ENCODE measurements at places on chromosomes 11 and 22.

DNA sequence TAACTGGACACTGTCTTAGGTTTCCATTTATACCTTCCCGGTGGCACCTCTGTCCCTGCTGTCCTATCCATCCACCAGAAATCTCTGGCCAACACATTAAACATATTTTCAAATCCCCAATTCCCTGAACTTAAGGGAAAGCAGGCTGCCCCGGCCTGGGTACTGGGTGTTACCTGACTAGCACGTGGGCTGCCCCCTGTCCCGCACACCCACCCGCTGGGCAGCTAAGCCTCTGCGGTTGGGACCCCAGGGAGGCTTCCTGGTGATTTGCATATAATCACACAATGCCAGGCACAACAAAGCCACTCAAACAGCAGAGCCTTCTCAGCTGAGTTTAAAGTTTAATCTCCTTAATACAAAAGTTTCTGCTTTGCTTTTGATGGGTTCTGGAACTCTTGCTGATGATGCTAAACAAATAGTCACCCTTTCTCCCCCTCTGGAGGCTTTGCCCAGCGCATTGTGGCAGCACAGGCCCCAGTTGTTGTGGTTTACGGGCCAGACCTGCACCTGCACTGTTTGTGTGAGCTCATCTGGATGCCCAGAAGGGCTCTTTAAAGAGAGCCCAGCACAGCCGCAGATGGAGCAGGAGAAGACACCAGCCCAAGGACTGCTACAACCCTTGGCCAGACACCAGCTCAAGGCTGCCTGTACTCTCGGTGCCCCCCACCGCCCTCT is 59.9 kb upstream of the POU2AF1 start:
- DNase-seq = no peak

- DNase-seq = no peak
Observed at GRCh38 chr22:48474881-48475280, 1352.8 kb downstream of the BRD1 start.

DNA sequence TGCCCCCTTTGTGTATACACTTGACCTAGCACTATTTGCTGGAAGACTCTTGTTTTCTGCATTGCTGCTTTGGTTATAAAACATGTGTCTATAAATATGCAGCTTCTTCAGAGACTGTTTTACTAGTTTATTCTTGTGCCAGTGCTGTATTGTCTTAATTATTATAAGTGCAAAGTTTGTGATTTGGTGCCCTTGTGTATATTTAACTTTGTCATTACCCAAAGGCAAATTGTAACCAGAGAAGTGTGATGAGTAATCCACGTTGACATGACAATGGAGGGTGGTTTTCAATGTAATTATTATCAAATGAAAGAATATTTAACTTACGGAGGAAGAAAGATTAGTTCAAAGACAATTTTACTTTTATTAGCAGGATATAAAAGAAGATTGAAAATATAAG is 75.0 kb upstream of the PRODH start:
- DNase-seq = no peak

DNA sequence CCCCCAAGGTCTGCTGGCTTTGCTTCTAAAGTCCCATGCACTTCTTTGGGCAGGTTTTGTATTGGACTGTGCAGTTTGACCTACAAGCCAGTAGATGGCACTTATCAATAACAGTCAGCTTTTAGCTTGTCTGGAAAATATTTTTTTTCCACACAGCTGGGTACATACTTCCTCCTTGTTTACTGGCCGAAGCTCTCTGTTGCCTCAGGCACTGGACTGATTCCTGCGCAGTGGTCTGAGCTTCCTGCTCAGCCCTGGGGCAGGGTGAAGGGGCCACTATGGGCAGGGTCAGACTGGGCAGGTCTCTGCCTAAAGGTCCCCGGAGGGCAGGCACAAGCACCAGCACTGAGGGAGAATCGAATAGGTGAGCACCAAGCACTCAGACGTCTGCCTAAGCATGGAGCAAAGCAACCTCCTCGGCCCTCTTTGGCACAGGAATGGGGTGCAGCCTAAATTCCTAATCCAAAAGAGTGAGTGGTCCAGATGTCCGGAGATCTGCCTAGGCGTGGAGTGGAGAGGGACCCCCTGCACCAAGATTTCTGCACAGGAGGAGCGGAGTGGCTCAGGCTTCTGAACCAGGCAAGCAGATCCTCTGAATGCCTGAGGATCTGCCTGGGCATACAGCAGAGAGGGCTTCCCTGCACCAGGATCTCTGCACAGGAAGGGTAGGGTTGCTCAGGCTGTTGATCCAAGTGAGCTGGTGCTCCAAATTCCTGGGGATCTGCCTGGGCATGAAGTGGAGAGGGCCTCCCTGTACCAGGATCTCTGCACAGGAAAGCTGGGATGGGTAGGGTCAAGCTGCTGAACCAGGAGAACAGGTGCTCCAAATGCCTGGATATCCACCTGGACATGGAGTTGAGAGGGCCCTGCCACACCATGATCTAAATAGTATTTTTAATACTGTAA is 105.9 kb upstream of the C11orf58 start:
- no peak for DNase-seq

All from NCI-H1694 (cell line).